Fibroblast of lung (primary cell): ENCODE measurements at places on chromosomes 2 and 18. TPM values are rescaled to one million over a fixed set of nuclear protein-coding genes. Genes with fewer than 3 reads are reported as not detected.

DNA sequence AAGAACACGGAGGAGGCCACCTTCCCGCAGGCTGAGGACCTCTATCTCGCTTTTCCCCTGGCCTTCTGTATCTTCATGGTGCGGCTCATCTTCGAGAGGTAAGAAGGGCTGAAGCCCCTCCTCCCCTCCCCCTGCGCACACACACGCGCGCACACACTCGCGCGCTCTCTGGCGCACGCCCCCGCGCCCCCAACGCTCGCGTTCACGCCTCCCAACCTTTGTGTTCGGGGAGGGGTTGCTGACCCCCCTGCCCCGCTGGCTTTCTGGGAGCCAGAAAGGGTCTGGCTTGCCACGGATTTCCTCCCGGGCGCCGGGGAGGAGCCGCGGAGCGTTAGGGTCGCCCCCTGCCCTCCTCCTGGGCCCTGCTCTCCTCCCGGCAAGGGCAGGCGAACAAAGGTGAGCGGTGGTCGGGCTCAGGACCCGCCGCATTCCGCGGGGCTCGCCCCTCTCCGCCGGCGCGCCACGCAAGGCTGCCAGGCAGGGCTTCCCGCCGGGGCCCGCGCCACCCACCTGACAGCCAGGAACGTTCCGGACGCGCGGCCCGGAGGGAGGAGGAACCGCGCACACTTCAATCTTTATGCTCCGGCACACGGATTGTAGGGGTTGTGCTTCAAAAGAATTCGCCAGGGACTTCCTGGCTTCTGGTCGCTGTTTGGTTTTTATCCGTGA lies 583 bp downstream of the CERS6 start:
- no peaks in the 10 kb centered on the region for H3K36me3 ChIP-seq
- H3K27me3 ChIP-seq: no peaks in the 10 kb centered on the region
- DNase-seq: no peak
- no peaks in the 10 kb centered on the region for H3K4me1 ChIP-seq

- DNase-seq: no peak
- H3K27me3 ChIP-seq: no peaks in the 10 kb centered on the region
- H3K36me3 ChIP-seq: no peaks in the 10 kb centered on the region
Observed at GRCh38 chr18:9244376-9244775, 90.2 kb upstream of the TWSG1 start.

DNA sequence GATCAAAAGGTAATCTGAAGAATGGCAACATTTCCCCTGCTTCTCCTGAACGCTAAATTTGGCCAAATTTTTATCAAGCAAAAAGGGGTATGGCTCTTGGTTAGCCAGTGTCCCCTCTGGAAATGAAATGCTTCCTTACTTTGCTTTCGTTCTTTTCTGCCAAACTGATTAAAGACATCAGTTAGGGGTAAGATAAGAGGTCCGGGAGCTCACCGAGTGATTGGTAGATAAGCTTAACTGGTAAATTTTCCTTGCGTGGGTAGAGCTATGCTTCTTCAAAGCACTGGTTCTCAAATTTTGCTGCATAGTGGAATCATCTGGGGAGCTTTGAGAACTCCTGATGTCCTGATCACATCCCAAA lies 62.7 kb upstream of the MAPRE2 start:
- no peak for DNase-seq
- no peaks in the 10 kb centered on the region for H3K36me3 ChIP-seq
- H3K27me3 ChIP-seq: peaks cover 13% of the 10 kb centered on the region
- peaks cover 2% of the 10 kb centered on the region for H3K4me1 ChIP-seq

DNA sequence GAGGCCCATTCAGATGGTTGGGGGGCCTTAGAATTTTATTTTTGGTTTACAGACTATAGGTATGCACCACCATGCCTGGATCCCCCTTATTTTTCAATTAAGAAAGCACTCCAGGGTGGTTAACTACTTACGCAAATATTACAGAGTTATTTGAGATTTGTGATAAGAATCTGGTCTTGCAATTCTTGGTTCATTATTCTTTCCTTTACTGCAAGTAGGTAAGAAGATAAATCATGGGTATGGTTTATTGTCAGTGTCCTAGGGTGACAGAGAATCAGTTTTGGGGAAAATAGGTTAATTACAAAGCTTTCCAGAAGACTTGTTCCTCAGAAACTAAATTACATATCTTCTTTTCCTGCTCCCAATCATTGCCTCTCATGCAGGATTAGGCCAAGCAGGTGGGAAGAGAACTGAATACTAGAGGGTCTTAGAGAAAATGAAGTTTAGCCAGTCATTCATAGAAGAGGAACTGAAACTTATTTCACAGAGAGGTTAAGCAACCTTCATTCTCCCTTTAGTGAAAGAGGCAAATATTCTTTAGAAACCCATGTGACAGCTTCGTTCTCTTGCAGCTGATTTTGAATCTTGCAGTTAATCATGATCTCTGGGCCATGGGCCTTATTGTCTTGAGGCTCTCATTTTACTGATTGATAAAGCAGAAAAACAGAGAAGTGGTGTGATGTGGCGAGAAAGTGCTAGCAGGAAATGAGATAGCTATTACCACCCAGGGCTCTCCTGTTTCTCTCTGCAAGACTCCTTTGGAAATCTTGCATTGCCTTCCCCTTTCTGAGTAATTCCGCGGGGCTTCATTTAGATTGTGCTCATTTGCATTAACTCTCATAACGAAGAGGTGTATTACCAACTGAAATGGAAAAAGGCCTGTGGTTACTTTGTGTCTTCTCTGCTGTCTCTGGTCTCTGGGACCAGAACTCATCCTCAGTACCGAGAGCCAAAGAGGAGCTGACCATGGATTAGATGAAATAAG lies 44.8 kb upstream of the ARHGAP25 start:
- no peaks in the 10 kb centered on the region for H3K4me1 ChIP-seq
- H3K27ac ChIP-seq: no peak overlapping the region
- no peak overlapping the region for H3K4me3 ChIP-seq
- DNase-seq: no peak

DNA sequence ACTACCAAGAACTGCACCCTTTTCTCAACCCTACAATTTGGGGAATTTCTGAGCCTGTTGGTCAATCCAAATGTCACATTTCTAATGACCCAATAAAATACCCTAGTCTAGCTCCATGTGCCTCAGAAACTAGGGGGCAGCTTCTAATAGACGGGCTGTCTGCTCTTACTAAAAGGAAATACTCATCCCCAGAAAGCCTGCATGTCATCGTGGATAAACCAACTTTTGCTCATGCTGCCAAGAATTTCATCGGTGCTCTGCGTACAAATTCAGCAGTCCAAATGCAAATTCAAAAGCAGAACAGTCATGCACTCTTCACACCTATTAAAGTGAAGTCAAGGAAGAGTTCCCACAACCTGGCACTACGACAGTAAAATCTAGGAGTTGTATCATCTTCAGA lies 377.3 kb downstream of the LNPK start:
- no peaks in the 10 kb centered on the region for H3K27me3 ChIP-seq
- H3K4me1 ChIP-seq: no peaks in the 10 kb centered on the region
- H3K4me3 ChIP-seq: no peak overlapping the region
- no peaks in the 10 kb centered on the region for H3K36me3 ChIP-seq

QPCT gene
- total RNA-seq: 3.9 and 8.4 TPM in 2 replicates
